ENCODE measurements at places on chromosomes 13 and 19.

DNA sequence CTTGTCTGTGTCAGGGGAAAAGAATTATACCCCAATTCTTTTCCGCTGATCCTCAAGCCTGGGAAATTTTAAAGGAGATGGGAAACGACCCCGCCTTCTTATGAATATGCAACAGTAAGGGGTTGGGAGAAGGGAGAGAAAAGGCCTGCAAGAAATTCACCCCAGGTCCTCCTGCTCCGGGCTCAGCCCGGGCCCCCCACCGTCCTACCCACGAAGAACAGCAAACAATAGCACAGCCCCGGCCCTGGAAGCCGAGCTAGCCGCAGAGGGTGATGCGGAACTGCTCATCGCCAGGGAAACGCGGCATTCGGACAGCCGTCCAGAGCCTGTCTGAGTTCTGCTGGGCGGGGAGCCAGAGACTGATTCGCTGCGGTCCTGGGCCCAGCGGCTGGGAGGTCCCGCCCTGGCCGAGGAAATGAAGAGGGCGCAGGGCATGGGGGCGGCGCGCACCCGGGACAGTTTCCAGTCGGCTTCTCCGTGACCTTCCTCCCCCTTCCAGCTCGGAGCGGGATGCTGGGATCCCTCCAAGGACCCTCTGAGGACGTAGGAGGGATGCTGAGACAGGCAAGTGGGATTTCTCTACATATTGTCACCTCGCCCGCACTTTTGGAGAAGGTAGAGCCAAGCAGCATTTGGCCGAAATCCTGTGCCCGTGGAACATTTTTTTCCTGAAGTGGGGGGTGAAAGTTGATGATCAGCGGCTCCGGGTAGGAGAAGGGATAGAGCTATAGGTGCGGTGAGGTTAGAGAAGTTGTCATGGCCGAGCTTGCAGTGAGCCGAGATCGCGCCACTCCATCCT, 82.3 kb upstream of the C1QTNF9B start:
- DNase-seq, result peak; percentile 24

GRCh38 chr19:39825531-39826076, 8.4 kb downstream of the DYRK1B start:
- DNase-seq, result no peak

DNA sequence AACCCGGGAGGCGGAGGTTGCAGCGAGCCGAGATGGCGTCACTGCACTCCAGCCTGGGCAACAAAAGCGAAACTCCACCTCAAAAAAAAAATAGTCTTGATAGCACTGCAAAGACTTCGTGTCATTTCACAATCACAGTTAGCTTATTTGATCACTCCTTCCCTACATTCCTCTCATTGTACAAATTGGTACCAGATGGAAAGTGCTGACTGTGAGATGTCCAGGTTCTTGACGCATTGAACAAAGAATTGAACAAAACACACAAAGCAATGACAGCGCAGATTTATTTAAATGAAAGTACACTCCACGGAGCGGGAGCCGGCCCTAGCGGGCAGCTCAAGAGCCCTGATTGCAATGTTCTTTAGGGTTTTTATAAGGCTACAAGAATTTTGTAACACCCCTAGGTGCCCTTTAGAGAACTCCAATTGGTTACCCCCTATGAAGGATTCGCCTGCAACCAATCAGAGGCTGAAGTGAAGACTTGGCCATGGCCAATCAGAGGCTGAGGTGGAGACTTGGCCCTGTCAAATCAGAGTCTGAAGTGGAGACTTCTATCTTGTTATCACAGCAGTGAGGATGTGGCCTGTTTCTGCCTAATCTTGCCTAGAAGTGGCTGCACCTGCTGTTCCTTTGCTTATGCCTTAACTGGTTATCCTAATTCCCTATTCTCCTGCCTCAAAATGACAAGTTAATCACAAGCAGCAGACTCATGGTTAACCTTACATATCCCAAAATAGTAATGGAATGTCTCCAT, 16.7 kb downstream of the ZNF556 start:
- DNase-seq, result no peak

DNA sequence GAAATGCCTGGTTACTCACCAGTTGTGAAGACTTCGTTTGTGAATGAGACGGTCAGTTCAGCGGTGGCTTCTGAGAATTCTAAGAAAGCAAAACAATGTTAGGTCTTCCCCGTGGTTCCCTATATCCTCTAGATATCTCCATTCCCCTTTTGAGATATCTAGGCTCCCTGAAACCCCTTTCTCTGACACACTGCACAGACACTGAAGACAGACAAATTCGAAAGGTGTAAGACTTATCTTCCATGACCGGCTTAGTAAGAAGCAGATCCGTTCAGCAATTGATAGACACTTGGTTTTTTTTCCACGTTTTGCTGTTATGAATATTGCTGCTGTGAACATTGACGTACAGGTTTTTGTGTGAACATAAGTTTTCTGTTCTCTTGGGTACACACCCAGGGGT, 19.4 kb downstream of the GP6 start:
- no peak for DNase-seq

DNA sequence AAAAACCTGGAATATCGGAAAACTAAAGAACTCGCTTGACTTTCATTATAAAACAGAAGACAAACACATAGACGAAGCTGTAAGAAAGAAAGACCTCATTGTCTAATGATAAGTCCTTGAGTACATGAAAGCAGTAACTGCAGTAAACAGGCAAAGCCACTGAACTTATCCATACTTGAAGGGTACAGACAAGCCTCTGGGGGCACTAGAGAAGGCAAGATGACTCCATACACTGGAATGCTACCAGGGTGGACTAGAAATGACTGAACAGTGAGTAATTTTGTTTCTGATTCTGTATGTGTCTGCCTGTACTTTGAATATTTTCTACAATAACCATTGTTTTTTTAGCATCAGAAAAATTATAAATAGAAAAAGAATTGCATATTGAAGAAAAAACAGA, 507.9 kb downstream of the UQCRFS1 start:
- peak; percentile 17 for DNase-seq

DNA sequence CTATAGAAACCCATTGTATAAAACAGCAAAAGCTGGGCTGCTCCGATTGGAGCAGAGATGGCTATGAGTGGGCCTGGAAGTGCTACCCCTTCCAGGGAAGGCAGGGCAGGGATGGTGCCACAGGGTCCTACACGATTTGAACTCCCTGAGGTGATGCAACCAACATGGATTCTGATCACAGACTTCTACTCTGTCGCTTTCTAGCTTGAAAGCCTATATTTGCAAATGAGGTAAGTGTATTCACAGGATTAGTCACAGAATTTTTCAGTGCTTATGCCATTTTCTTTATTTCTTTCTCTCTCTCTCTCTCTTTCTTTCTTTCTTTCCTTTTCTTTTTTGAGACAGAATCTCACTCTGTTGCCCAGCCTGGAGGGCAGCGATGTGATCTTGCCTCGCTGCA, 179.0 kb downstream of the SPRY2 start:
- no peak for DNase-seq

GRCh38 chr13:30346789-30347167, 39.4 kb upstream of the KATNAL1 start:
- no peak for DNase-seq

DNA sequence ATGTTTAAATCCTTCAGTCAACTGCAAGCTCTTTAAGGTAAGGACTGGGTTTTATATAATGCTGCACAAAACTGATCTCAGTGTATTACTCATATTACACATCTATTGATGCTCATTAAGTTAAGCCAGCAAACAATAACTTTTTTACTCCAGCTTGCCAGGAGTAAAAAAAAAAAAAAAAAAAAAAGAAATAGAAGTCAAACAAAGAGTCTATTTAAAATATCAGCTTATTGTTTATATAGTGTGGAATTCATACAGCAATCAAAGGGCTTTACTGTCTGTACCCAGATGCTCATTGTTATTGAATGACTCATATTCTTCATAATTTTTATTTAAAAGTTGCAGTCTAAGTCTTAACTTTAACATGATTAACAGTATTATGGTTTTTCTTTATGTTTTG, 21.8 kb upstream of the KBTBD7 start:
- DNase-seq, result no peak

DNA sequence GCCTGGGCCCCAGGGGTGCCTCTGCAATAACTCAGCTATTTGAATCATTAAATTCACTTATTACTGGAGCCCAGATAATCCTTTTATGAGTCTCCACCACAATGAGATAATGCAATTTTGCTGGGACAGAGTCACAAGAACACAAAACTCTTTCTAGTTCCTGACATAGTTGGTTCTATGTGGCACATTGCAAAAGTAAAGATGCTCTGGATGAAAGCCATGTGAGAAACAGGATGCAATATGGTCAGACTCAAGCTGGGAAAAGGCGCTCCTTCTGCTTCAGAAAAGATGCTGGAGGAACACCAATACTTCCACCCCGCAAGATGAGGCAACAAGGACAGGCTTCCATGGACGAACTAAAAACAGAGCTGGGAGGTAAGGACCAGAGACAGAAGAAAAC, 5.7 kb downstream of the ANKRD27 start:
- DNase-seq, result peak; percentile 81

GRCh38 chr13:93182406-93182805, 44.2 kb upstream of the GPC6 start:
- DNase-seq, result no peak

GRCh38 chr13:100883453-100883852, 208.9 kb upstream of the TMTC4 start:
- DNase-seq, result peak; percentile 3

DNA sequence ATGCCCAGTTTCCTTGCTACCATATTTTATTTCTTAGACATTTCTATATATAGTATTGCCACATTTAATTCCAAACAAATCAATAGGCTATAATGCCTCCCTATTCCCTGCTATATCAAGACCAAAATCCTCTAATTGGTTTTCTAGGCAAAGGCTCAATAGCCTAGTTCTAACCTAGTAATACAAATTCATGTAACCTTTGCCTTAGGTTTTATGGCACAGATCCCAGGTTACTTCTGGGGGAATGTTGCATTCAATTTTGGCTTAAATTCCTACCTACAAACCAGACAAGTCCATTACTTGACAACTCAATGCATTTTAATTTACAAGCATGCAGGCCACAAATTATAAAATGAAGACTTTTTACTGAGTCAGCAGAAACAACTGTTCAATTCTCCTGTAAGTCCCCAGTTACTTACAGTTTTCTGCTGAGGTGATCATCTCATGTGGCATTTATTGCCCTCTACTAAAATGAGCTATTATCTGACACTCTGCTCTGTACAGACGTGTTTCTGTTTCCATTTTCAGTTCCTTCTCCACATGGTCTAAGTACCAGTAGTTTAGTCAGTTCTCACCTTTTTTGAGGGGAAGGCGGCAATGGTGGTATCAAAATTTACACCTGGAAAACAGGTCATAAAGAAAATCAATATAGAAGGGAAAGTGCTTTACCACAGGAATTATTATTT, 11.7 kb downstream of the KCNRG start:
- DNase-seq, result no peak

- no peak for DNase-seq
Measured at GRCh38 chr13:94205896-94206295, 273.6 kb downstream of the DCT start.

GRCh38 chr13:87280139-87280538, 391.0 kb upstream of the SLITRK5 start:
- DNase-seq, result no peak

DNA sequence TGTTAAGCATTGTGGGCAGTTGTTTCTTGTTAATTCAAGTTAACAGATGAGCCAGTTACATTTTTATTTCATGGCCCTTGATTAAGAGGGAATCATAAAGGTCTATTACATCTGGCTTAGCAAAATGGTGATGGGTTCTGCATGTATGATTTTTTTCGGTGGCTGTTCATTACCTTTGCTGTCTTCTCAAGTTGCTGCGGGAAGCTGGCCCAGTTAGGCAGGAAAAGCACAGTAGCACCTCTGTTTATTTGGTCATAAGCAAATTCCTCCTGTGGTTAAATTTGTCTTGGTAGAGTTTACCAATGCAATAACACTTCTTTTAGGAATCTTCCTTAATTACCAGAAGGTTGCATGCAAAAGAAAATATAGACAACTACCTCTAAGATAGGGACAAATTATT, 104.5 kb downstream of the FRY start:
- no peak for DNase-seq

DNA sequence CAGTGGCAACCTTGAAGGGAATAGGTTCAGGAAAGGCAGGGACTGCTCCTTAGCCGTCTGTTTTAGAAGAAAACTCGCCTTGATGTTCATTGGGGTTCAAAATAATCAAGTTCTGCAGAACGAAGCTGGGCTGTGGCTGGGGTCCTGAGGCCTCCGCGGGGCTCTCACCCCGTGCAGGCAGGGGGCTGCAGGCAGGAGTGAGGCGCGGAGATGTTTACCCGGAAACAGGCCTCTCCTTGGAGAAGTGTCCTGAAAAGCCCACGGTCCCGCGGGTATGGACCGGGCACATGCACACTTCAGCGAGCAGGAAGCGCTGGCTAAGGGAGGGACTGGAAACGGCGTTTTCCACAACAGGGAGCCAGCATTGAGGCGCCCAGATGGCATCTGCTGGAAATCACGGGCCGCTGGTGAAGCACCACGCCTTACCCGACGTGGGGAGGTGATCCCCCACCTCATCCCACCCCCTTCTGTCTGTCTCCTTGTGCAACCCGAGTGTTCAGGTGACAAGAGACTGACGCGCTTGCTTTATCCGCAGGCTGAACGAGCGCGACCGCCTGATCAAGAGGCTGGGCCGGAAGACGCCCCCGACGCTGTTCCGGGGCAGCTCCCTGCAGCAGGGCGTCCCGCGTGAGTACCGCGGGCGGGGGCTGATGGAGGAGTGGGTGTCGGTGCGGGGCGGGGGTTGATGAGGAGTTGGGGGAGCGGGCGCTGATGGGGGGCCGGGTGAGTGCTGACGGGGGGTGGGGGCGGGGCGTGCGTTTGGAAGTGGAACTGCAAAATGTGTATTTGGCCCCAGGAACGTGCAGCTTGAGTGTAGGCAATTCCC, 39.6 kb downstream of the SHISA2 start:
- no peak for DNase-seq

GRCh38 chr13:105763851-105764250, 771.6 kb downstream of the EFNB2 start:
- no peak for DNase-seq

GRCh38 chr19:869245-870177, 10.0 kb downstream of the CFD start:
- peak; percentile 50 for DNase-seq

DNA sequence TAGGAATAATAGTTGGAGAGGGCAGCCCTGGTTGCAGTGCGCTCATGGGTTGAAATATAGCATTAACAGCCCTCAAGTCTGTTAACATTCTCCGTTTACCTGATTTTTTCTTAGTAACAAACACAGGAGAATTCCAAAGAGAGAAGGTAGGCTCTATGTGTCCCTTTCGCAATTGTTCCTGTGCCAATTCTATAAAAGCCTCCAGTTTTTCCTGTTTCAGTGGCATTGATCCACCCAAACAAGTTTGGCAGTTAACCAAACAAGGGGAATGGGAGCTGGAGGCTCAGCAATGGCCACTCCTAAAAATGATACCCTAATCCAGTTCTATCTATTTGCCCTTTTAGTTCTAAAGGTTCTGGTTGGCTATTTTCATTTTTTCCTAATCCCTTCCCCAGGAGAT, 151.6 kb downstream of the ZNF486 start:
- DNase-seq, result no peak

DNA sequence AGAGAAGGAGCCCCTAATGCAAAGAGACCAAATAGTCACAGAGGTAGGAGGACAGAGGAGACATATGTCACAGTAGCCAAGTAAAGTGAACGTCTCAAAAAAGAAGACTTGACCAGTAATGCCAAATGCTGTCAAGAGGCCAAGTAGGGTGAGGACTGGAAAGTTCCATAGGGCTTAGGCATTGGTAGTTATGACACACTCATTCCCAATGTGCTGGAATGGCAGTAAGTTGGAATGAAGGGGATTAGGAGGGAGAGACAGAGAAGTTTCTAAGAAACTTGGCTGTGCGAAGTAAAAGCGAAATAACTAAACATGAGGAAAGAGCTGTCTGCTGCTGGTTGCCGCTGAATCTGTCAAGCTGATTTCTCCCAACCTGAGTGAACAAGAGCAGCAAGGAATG, 14.9 kb upstream of the FRY start:
- DNase-seq, result no peak

GRCh38 chr13:20363603-20364002, 131.5 kb upstream of the GJB6 start:
- DNase-seq, result no peak
